Stromal cell of bone marrow (primary cell): ENCODE measurements at places on chromosomes 11 and 22.
A peak's percentile ranks its signal among the peaks of the same experiment; 100 is the strongest.

DNA sequence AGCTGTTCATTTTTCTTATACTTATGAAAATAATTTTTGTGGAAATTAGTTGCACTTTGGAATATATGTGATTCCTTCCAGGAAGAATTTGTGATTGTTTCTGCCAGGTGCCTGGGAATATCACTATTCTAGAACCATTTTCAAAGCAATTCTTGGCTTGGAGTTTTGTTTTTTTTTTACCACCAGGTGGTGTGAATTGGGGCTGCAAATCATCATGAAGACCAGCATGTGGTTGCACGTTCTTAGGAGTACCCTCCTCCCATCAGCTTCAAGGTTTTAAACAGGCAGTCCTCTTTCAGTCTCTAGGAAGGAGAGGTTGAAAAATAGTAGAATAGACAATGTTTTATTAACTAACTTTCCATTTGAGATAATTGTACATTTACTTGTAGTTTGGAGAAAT lies 25.9 kb downstream of the USP47 start:
- no peak for DNase-seq

- DNase-seq = no peak
Measured at GRCh38 chr22:49886346-49887063, 31.7 kb downstream of the ALG12 start.

GRCh38 chr11:118625036-118625690 lies 17.7 kb downstream of the PHLDB1 start:
- DNase-seq = no peak

DNA sequence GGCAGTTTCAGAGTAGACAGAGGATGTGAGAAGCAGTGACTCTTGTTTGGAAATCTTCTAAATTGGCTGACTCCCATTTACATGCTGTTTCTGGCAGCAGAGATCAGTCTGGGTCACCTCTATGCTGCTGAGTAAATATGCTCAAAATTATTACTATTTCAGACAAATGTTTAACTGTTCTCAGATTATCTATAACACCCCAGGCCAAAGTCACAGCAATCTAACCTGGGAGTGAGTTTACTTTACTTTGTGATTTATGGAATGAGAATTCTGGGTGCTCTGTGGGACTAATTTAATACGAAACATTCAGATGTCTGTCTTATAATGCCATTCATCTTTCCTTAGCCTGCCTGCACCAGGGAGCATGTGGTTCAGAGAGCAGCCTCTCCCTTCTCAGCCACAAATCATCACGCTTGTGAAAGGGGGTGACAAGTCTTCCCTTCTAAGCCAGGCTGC lies 282.5 kb upstream of the MPPED2 start:
- DNase-seq = peak; percentile 15

DNA sequence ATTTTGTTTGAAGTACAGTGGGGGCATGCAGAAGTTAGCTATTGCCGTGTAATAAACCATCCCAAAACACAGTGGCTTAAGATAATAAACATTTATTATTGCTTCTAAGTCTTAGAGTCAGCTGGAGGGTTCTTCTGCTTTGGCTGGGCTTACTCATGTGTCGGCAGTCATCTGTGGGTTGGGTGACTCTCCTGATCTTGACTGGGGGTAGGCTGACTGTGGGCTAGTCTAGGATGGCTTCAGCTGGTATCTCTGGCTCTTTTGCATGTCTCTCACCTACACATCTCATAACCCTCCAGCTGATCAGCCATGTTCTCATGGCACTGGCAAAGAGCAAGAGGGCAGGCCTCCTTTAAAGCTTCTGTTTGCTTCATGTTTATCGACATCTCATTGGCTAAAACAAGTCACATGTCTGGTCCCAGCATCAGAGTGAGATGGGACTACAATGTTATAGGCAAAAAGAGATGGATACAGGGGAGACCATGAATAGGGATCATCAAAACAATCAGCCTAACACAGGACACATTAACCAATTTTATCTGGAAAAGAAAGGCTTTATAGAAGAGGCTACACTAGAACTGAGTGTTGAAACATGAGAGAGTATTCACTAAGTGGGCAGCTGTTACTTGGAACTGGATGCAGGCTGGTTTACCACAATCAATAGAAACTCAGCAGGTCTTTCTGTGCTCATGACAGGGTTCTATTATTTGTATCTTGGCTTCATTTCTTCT lies 5.1 kb downstream of the LRRC51 start:
- no peak for DNase-seq

DNA sequence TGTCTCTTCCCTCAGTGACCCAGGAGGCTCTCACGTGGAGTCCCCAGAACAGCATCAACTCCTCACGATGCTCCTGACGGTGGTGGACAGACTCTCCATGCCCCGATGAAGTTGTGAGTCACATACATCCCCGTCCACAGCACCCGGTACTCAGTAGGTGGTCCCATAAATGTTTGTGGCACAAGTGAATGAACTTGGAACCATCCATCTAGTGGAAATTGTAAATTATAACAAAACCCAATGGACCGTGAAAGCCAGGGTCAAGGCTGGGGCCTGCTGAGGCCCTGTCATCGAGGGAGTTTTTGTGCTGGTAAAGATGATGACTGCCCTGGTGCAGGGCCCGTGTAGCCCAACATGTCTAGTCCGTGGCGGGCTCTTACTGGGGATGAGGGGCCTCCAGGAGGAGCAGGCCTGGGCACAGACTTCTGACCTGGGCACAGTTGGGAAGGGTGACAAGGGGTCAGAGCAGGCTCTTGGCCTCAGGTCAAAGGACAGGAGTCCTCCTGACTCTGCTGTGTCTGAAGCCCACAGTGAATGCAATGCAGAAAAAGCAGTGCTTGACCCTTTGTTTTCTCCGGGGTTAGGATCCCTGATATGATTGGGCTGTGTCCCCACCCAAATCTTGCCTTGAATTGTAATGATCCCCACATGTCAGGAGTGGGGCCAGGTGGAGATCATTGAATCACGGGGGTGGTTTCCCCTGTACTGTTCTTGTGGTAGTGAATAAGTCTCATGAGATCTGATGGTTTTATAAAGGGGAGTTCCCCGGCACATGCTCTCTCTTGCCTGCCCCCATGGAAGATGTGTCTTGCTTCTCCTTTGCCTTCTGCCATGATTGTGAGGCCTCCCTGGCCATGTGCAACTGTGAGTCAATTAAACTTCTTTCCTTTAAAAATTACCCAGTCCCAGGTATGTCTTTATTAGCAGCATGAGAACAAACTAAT lies 20.0 kb upstream of the SMIM38 start:
- DNase-seq = no peak

DNA sequence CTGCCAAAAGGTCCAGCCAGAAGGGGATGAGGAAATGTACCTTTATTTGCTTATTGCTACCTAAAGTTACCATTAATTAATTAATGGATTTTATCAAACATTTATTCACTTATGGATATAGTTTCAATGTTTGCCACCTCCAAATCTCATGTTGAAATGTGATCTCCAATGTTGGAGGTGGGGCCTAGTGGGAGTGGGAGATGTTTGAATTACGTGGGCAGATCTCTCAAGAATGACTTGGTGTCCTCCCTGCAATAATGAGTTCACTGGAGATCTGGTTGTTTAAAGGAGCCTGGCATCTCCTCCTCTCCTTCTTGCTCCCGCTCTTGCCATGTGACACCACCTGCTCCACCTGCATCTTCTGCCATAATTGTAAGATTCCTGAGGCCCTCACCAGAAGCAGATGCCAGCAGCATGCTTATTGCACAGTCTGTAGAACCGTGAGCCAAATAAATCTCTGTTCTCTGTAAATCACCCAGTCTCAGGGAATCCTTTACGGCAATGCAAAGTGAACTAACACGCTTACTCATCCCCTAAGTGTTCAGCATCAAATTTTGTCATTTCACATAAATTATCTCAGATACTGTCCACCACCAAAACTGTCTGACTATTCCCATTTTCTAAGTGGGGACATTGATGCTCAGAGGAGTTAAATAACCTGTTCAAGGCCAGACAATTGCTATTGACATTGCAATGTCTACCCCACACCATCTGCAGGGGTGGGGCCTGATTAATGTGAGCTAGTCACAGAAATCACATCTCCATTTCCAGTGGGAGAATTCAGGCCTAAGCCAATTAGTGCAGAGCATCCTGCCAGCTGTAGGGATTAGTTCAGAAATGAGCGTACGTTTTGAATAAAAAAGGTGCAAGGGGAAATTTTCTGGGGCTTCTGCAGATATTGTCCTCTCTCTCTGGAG lies 51.6 kb upstream of the SYN3 start:
- DNase-seq = no peak

DNA sequence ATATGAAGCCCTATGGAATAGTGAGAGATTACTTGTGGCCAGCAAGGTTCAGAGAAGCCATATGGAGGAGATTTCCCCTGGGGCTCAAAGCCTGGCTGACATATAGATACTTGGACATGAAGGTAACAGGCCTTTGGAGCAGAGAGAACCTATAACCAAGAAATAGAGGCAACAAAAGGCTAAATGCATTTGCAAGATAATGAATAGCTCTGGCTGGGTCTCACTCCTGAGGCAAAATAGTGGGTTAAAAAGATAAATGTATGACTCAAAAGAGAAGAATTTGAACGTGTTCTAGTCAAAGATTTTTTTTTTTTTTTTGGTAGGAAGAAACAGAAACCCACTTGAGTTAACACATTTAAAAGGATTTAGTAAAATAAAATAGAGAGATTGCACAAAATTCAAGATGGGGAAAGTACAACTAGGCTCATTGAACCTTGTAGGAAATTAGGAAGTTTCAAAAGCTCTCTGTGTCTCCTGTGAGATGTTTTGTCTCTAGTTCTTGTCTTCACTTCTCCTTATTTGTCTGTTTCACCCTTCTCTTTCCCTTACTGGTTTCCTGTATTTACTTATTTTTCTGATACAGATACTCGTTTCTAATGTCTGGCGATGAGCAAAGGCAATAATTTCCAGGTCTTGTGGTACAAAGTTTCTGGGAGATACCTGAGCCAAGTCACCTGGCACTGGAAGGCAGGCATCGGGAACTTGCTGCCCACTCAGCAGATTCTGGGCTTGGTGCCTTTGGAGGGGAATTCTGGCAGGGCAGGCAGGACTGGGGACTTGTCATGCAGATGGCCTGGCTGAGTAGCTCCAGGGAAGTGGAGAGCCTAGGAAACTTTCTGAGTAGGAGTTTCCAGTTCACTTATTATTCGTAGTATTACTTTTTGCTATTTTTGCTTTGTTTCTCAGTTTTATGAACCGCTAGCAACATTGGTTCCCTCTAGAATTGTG lies 49.2 kb upstream of the SESN3 start:
- DNase-seq = no peak

- DNase-seq = peak; percentile 26
Measured at GRCh38 chr22:37020192-37020479, 594 bp downstream of the MPST start.

GRCh38 chr11:60498399-60498798 lies 5.8 kb downstream of the MS4A12 start:
- no peak for DNase-seq

DNA sequence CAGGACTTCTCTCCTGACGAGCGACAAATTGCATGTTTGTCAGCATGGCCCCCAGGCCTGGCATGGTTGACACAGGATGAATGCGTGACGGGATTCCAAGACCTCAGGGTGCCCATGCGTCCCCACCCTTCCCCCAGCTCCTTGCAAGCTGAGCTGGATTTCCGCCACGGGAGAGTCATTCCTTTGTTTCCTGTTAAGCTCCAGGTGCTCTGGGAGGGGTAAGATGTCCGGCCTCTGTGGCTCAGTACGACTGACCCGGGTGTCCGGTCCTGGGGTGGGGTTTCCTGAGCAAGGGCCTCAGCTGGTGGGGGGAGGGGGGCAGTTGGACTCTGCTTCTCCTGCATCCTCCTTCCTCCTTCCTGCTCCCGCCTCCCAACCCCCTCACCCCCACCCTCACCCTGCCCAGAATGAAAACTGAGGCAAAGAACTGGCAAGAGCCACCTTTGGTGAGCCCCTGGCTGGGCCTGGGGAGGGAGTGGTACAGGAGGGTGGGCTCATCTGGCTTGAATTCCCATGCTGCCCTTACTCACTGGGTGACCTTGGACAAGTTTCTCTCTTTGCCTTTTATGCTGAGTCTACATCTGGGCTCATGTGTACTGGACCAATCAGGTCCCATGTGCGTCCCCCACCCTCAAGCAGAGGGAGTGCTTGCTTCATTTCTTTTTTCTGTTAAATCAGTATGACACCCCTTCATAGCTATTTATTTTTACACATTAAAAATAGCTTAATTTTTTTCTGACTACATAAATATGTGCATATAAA lies 2.5 kb downstream of the CDC42EP2 start:
- DNase-seq = no peak

DNA sequence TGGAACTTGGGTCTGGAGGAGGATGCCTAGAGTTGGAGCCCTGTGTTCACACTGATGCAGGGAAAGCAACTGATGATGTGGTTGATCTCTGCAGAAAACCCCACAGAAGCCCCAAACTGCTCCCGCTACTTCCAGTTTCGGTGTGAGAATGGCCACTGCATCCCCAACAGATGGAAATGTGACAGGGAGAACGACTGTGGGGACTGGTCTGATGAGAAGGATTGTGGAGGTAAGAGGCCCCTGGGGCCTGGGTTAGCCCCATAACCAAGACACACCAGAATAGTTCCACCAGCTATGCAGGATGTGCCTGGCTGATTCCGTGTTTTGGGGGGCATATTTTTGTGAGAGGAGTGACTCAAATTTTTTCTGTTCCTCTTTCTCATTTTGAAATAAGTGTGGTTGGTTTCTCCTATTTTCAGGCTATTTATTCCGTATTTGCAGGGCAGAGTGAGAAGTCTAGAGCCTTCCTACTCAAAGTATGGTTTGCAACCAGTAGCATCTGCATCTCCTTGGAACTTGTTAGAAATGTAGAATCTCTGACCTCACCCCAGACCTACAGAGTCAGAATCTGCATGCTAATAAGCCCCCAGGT lies 137.3 kb upstream of the SORL1-AS1 start:
- DNase-seq = no peak

- no peak for DNase-seq
Measured at GRCh38 chr11:130095326-130095725, 25.6 kb downstream of the APLP2 start.

- DNase-seq = no peak
Measured at GRCh38 chr11:1226226-1226985, 3.5 kb downstream of the MUC5B start.

- no peak for DNase-seq
Measured at GRCh38 chr22:32852395-32853251, 51.1 kb downstream of the TIMP3 start.

- DNase-seq = no peak
Measured at GRCh38 chr11:93775289-93775688, 8.8 kb upstream of the MED17 start.

DNA sequence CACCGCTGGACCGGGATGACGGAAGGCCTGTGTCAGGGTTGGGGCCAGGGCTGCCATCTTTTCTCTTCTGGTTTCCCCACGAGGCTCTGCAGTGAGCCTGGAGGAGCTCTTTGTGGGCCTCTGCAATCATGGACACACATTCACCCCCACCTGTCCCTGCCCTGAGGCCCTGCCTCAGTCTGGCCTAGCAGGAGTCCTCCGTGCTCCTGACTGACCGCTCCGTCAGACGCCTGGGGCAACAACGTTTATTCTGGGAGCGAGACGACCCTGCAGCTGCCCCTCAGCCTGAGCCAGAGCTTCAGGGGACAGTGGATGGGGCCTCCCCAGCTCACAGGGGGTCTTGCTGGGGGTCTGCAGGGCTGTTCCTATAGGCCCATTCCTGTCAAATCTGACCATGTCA lies 8.2 kb upstream of the MYEOV start:
- DNase-seq = no peak

GRCh38 chr11:73164803-73165540 lies 22.9 kb upstream of the FCHSD2 start:
- DNase-seq = no peak
